T-helper 2 cell (primary cell): ENCODE measurements at places on chromosomes 12 and 14.

DNA sequence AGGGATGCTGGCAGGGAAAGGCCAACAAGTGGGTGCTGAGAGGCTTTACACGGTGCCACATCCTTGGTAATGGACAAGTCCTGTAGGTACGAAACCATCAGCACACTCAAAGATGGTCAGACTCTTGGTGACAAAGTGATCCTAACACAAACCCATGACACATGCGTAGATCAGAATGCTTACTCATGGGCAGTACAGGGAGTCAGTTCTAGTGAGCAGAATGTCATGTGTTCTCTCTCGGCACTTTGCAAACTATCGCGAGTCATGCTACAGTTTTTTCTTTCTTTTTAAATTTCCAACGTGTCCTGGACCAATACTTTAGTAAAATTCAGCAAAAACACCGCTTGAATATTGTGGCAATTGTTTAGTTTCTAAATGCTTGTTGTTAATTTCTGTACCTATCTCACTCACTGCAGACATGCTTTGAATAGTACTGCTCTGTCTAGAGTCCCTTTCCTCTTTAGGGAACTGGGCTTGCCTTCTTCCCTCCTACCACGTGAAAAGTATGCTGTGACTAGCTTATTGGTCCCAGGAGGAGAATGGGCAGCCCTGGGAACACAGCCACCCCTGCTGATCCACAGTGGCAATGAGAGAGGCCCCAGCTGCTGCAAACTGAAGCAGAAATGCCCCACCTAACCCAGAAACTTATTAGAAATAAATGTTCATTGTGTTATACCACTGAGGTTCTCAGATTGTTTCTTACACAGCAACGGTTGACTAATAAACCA lies 62.4 kb downstream of the UBR7 start:
- DNase-seq, result no peak

GRCh38 chr12:67710582-67710981 lies 62.0 kb downstream of the DYRK2 start:
- DNase-seq, result no peak

GRCh38 chr14:100988956-100989355 lies 85.4 kb upstream of the RTL1 start:
- no peak for DNase-seq

GRCh38 chr14:102077382-102077709 lies 9.5 kb downstream of the HSP90AA1 start:
- DNase-seq, result no peak

DNA sequence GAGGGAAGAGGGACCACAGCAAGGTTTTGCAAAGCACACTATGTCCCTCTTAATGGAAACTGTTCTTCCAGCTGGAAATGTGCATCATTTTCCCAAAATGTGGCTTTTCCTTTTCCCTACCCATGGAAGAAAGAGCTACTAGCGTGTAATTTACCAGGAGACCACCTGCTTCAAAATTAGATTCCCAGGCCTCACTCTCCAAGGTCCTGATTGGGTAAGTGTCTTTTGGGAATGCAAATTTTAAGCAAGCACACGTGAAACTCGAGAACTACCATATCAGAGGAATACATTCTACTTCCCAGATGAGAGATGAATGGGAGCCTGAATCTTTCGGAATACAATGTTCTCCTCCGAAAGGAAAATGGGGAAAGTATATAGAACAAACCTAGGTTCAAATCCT lies 201.6 kb upstream of the NOS1 start:
- DNase-seq, result no peak

DNA sequence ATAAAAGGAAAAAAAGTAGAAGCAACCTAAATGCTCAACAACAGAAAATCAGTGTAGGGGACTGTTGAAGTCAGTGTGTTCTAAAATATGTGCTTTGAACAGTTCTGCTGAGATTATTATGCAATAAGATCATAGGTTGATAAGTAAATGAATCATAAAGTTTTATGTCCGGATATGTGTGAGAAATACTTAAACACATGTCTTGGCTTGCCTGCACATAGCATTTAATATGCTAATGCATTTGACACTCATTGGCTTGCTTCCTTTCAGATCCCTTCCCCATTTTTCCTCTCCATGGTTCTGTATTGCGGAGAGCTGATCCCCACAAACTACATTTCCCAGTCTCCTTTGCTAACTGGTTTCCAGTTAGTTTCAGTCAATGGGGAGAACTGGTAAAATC lies 573.8 kb upstream of the TBX3 start:
- DNase-seq, result no peak

GRCh38 chr12:132084621-132085290 lies 59.4 kb downstream of the DDX51 start:
- peak; percentile 33 for DNase-seq

DNA sequence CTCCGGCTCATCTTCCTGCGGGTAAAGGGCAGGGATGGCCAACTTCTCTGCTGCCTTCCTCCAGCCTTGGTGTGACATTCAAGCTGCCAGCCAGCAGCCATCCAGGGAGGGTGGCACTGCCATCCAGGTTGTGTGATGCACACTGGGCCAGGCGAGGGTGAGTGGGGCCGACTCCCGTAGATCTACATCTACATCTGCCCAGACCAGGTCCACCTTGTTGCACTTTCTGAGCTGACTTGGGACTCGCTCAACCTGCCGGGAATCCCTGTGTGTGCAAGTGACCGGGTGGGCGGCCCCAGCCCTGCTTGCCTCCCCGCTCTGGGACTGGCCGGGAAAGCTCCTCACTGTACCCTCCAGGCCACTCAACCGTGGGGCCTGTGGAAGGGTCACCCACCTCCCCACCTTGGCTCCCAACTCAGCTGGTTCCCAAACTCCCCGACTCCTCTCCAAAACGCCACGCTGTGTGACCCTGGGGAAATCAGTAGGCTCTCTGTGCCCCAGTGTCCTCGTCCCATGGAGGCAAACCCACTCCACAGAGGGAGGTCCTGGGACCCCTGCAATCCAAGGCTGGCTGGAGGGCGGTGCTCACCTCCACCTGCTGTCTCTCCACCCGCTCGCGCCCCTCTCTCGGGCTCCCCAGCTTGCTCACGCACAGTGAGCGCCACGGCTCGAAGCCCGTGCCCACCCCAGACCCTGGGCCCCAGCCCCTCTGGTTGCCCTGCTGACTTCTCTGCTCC lies 14.7 kb downstream of the JAG2 start:
- no peak for DNase-seq

DNA sequence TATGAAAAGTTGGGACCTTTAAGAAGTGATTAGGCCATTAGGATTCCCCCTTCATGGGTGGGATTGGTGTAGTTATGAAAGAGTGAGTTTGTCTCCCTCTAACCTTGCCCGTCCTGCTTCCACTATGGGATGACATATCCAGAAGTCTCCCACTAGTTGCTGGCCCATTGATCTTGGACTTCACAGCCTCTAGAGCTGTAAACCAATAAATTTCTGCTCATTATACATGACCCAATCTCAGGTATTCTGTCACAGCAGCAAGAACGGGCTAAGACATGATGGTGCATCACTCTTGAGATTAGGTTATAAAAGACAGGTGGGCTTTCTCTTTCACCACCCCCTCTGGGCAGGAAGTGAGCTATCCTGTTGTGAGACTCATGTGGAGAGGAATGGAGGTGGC lies 8.6 kb upstream of the SMOC1 start:
- DNase-seq, result no peak

DNA sequence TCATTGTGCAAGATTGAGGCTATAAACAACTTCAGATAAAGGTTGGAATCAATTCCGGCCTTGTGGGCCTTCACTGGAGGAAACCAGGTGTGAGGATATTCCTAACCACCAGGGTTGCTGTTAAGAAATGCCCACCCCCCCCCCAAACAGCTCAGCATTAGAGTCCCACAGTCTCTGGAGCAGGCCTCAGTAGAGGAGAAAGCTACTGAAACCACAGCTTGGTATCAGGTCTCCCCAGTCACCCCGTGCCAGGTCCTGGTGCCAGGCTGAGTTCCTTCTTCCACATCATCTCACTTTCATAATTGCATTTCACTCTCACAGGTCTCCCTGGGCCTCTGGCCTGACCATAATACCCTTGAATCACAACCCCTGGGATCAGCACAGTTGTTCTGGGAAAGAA lies 12.5 kb downstream of the GALNT6 start:
- DNase-seq, result no peak

DNA sequence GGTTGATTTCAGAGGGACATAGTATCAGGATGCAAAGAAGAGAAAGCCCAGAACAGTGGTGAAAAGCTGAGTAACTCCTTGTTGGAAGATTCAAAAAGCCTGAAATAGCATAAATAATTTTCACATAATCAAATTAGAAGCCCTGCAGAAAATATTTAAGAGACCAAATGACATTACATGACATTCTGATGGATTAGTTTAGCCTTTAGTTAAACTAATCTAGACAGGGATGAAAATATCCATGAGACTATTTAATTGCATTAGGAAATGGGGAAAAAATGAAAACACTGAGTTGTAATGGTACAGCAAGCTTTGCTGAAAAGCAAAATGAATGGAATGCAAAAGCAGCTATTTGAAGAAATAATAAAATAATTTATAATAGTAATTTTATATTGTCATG lies 91.8 kb downstream of the KIF21A start:
- no peak for DNase-seq
